ENCODE measurements at places on chromosomes 4 and X.
A peak's percentile ranks its signal among the peaks of the same experiment; 100 is the strongest.

GRCh38 chr4:67459164-67459563 is 86.1 kb downstream of the CENPC start:
- no peak for DNase-seq

DNA sequence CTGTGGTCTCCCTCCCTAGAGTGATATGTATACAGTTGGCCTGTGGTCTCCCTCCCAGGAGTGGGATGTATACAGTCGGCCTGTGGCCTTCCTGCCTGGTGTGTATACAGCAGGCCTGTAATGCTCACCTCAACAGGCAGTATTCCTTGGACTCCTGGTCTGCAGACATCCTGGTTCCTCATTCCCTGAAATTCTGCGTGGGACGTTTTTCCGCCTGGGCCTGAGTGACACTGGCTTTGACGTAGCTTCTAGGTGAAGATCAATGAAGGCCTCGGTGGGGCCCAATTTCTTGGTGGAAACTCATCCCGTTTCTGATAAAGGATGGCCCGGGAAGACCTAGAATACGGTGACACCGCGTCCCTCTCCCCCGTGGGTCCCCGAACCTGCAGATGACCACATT is 98.7 kb upstream of the PPP2R3B start:
- DNase-seq, result no peak

DNA sequence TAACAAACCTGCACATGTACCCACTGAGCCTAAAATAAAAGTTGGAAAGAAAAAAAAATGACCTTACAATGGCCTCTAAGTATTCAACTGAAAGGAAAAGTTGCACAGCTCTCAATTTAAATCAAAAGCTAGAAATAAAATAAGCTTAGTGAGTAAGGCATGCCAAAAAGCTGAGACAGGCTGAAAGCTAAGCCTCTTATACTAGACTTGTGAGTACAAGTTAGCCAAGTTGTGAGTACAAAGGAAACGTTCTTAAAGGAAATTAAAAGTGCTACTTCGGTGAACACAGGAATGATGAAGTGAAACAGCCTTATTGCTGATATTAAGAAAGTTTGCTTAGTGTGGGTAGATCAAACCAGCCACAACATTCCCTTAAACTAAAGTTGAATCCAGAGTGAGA is 707.9 kb upstream of the PITX2 start:
- no peak for DNase-seq

DNA sequence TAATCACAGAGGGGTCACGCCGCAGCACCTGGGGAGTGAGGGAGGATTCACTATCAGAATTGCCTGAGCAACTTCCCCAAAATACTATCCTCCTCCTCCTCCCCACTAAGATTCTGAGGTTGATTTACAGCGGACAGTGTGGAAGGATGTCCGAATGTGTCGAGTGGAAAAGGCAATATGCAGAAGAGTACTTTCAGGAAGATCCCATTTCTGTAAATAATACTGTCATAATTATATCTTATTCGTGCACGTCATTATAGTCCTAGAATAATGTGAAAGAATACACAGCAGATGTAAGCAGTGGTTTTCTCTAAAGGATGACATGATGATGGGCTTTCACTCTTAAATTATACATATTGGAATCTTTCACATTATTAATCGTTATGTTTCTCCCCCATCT is 149.8 kb upstream of the NOCT start:
- no peak for DNase-seq

DNA sequence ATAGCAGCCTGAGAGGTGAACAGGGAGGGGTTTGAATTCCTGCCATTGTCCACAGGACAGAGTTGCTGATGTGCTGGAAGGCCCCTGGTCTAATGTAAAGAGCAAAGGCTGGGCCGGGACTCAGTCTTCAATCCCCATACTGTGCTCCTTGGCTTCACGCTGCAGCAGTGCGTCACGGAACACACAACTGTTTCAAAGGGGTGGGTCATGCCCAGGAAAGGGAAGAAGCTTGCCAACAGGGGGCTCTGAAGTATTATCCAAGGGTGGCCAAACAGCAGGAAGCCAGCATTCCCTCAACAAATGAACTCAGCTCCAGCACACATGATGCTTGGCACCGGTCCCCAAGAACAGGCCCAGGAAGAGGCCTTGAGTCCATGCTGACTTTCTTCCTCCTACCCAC is 122.5 kb downstream of the NFKB1 start:
- no peak for DNase-seq

GRCh38 chr4:165457793-165458192 is 79.0 kb downstream of the CPE start:
- no peak for DNase-seq

DNA sequence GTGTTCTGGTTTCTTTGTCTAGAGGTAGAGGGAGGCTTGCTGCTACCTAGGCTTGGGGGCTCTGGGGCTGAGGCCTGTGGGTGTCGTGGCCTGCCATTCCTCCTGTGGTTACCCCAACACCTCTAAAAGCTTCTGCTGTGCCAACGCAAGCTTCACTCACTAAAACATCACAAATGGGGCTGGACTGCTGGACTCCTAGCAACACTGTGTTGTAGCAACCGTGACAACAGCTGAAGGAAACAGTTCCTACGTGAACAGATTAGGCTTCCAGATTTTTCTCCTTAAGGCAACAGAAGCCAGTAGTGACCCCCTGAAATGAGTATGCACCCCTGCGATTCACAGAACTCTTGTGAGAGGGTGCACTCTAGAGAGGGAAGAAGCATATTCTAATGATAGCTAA is 138.3 kb upstream of the TEX13D start:
- DNase-seq, result no peak

DNA sequence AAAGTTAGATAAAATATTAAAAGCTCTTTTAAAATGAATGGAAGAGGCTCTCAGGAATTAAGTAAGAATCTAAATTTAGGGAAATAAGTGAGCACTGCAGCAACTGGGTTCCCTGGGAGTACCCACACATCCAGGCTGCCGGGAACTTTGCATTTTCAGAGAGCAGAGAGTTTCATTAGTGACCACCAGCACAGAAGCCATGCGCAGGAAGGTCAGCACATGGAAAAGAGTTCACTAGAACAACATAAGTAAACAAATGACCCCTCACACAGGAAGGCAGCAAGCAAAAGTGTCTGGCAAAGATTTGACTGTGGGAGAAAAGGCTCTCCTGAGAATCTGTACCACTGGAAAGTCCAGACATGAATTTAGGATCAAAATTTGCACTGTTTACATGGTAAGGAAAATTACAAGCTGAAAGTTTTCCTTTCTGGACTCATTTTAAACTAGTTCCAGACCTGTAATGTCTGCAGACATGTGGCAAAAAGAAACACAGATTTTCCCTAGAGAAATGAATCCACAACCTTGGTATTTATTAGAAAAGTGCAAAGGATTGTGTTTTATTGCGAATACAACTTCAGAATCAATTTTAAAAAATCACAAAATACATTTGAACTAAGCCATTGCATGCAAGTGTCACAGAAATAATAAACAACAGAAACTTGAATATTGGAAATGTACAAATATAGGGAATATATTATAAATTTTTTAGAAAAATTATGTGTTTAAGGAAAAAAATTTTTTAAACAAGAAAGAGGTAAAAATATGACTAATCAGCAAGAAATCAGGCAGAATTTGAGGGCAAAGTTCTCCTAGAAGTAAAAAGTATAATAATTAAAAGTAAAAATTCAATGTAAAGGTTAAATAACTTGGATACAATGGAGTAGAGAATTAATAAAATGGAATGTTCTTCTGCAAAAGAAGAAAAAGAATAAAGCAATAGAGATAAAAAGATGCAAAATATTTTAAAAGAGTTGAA is 18.4 kb upstream of the MYOZ2 start:
- DNase-seq, result no peak

DNA sequence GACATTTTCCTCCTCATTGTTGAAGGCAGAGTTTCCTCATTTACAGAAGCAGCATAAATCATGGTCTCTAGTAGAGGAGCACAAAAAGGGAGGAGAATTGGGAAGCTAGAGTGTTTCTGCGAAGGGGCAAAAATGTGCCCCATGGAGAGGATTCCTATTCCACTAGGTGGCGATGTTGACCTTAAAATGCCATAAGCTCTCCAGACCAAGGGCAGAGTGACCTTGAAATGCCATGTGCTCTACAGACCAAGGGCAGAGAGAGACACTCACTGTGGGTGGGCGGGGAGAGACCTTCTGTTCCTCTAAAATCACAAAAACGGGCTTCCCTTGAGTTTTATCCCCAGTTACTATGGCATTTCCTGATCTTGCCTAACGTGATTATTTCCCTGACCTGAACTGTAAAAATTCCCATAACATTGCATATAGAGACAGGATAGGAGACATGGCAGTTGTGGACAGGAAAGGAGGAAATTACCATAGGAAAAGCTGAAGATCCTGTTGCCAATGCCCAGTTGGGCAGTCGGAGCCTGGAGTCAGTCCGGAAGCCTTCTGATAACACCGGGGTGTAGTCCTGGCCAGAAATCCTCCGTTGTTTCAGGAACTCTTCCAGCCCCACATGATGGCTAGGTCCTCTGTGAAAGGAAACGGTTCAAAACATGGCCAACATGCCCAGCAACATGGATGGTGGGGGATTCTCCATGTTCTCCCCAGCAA is 567.7 kb downstream of the MAGEB5 start:
- DNase-seq, result peak; percentile 10

- DNase-seq, result no peak
These were observed 20.1 kb downstream of the EIF4E start for GRCh38 chr4:98908703-98909262.

GRCh38 chr4:7466904-7467303 is 32.2 kb upstream of the PSAPL1 start:
- no peak for DNase-seq

DNA sequence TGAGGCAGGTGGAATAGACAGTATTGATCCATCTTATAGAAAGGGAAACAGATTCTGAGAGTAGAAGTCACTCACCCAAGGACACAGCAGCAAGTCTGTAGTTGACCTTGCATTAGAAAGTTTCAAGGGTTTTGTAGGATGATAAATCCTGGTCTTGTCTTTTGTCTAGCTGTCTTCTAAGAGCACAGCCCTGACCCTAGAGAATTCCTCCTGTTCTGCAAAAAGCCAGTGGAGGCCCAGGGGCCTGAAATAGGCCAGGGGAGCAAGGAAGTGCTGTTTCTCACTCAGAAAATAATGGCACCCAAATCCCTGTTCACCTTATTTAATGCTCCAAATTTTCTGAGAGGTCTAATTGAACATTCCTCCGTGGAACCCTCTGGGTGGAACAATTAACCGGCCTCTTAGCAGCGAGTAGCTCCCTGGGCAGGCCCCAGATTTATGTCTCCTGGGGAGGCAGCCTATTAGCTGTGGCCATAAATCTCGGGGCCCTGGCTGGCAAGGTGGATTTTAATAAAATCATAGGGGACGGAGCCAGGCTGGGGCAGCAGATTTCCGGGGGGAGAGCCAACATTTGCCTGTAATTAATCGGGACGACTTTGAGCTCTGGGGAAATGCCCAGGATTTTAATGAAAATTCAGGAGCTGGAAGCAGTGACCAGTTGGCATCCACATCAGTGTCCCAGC is 49.2 kb upstream of the MSX1 start:
- DNase-seq, result no peak

DNA sequence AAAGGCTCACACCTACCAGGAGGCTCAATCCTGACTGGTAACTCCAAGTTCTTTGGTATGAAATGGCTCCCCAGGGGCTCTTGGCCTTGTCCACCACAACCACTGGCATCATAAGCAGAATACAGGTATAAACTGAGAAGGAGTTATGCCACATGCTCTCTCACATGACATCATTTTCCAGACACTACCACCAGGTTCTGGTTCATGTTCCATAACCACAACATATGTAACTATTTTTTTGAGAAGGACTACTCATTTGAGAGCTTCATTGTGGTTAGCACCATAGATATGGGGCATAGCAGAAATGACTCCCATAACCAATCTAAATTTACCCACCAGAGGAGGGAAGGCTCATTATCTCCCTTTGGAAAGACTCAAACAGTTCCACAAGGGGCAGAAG is 19.6 kb downstream of the PRDM5 start:
- no peak for DNase-seq

GRCh38 chr4:100641336-100641735 is 123.5 kb upstream of the EMCN start:
- DNase-seq, result no peak

- no peak for DNase-seq
These were observed 130.0 kb downstream of the PDLIM5 start for GRCh38 chr4:94581766-94582165.

GRCh38 chrX:9466124-9466495 is 1.3 kb downstream of the TBL1X start:
- no peak for DNase-seq

GRCh38 chrX:68988865-68989264 is 160.0 kb downstream of the EFNB1 start:
- DNase-seq, result no peak

DNA sequence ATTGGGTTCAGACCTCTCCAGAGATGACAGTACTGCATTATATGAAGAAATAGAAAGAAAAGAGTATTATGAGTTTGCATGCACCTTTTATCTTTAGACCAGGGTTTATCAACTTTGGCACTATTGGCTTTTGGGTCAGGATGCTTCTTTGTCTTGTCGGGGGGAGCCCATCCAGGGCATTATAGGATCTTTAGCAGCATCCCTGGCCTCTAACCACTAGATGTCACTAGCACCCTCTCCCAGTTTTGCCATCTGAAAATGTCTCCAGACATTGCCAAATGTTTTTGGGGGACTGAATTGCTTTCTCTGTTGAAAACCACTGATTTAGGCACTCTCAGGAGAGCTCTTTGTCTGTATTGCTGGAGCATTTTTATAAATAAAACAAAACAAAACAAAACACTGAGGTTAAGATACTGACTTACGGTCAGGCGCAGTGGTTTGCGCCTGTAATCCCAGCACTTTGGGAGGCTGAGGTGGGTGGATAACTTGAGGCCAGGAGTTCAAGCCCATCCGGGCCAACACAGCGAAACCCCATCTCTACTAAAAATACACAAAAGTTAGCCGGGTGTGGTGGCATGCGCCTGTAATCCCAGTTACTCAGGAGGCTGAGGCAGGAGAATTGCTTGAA is 23.6 kb downstream of the CA5B start:
- no peak for DNase-seq

- no peak for DNase-seq
These were observed 686.7 kb downstream of the PDHA2 start for GRCh38 chr4:96526625-96527024.

- DNase-seq, result no peak
These were observed 7.8 kb downstream of the GATB start for GRCh38 chr4:151753056-151753455.

DNA sequence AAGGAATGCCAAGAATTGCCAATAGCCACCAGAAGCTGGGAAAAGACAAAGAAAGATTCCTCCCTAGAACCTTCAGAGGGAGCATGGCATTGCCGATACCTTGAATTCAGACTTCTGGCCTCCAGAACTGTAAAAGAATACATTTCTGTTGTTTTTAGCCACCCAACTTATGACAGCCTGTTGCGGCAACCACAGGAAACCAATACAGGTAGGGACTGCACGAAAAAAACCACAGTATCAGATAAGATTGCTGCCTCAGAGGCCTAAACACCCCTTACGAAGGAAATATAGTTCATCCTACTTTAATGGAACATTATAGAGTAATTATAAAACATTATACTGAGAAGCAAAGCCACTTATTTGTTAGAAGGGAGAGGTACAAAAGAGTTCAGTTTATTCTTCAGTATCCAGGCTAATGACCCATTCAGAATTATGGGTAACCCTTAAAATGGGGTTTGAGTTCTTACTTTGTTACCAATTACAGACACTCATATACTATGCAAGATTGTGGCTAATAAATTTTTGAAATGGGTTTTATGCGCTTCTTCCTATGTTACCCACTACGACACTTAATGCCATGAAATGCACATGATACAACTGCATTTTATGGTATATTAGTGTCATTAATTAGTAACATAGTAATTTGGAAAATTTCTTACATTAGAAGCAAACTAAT is 37.4 kb upstream of the SMIM10L2A start:
- DNase-seq, result no peak
